T-helper 9 cell (primary cell): ENCODE measurements at places on chromosomes 5 and 9.

DNA sequence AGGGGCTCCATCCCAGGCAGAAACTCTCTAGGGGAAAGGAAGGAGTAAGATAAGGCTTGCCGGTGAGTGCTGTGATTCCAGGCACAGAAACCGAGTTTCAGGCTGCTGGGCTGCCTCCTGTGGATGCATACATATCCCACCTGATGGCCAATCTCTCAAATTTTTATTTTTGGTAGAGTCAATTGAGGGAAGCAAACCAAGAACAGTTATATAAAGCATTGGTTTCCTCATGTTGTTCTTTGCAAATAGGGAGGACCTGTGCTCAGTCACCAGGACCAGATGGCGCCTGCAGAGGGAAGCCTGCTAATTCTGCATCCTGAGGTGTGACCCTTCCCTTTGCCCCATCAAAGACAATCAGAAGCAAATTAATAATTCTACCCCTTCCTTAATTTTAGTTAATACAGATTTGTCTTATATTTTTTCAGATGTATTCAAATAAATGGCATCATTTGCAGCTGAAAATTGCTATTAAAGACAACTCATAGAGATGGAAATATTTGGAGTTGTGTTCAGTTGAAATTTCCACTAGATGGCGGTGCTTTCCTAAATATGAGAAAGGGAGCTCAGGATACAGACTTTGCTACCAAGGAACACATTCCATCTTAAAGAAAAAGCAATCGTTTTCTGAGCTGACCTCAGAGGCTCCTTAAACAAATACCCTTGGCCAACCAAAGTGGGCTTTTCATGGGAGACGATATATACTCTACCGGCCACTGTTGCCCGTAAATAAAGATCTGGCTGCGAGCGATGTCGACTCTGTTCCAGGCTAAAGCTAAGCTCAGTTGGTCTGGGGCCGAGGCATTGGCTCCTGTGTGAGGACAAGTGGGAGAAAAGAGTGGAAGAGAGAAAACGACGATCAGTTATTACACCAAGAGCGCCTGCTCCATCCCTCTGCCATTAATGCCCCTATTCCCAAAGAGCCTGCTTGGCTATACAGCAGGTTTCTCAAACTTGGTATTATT, 225.7 kb upstream of the KLF9 start:
- DNase-seq: no peak

- no peak for DNase-seq
Measured at GRCh38 chr5:130555429-130555828, 609.6 kb downstream of the HINT1 start.

- DNase-seq: no peak
Measured at GRCh38 chr9:78669591-78669990, 372.7 kb downstream of the PSAT1 start.

- DNase-seq: no peak
Measured at GRCh38 chr5:3600106-3601060, 4.8 kb downstream of the IRX1 start.

DNA sequence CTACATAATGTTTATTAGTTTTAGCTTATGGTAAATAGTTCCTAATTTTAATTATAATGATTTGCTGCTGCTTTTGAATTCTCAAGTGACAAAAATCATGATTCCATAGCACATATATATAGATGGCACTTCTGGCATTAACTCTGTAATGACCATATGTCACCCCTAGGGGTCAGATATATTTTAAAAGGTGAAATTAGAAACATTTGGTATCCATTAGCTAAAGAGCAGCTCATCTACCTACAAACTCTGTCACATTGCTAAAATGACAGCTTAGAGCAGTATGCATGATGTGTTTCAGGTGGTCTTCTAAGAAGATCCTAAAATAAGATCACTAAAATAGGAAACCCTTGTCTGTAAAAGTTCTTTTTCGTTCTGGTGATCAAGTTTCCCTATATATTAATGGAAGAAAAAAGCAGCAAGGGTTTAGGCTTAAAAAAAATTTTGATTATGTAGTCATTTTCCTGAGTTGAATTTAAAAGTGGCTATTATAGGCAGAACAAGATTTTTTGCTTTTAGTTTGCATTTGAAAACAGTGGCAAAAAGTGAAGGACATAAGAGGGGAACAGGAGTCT, 157.7 kb upstream of the POU5F2 start:
- no peak for DNase-seq

DNA sequence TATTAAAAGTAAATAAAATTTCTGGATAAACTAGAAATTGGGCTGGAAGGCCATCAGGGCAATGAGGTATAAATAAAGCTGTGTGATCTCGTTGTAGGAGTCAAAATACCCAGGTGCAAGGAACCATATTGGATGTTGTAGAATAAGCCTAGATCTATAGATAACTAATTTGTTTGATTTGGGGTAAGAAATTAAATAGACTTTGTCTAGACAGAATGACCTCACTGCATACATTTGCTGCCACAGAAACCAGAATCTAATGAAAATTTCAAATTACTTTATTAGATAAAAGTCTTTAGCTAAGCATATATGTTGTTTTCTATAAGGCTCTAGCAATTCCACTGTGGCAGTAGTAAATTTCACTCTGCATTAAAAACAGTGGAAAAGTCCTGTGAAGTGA, 225.2 kb upstream of the ITGA1 start:
- no peak for DNase-seq

GRCh38 chr5:140213370-140213983, 38.5 kb downstream of the CYSTM1 start:
- DNase-seq: no peak

- no peak for DNase-seq
Measured at GRCh38 chr5:141493500-141494422, 4.9 kb downstream of the PCDHGC5 start.
